ENCODE measurements at places on chromosomes 5 and 9. TPM values are rescaled to one million over a fixed set of nuclear protein-coding genes. Genes with fewer than 3 reads are reported as not detected.

DNA sequence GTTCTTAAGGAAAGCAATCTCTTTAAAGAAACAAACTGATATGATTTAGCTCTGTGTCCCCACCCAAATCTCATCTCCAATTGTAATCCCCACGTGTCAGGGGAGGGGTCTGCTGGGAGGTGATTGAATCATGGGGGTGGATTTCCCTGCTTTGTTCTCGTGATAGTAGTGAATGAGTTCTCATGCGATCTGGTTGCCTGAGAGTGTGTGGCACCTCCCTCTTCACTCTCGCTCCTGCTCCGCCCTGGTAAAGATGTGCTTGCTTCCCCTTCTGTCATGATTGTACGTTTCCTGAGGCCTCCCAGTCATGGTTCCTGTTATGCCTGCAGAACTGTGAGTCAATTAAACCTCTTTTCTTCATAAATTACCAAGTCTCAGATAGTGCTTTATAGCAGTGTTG, 412.7 kb upstream of the SMC2 start:
- H3K27ac ChIP-seq: no peak overlapping the region
- no peak overlapping the region for H3K4me3 ChIP-seq
- no peaks in the 10 kb centered on the region for H3K4me1 ChIP-seq
- no peaks in the 10 kb centered on the region for H3K36me3 ChIP-seq
- DNase-seq: no peak
- H3K27me3 ChIP-seq: no peaks in the 10 kb centered on the region

GRCh38 chr5:141476132-141476911, 556 bp downstream of the PCDHGC3 start:
- H3K4me1 ChIP-seq: no peaks in the 10 kb centered on the region
- peak overlapping the region; percentile 28 for H3K27ac ChIP-seq
- no peaks in the 10 kb centered on the region for H3K27me3 ChIP-seq
- H3K4me3 ChIP-seq: peak overlapping the region; percentile 47

DNA sequence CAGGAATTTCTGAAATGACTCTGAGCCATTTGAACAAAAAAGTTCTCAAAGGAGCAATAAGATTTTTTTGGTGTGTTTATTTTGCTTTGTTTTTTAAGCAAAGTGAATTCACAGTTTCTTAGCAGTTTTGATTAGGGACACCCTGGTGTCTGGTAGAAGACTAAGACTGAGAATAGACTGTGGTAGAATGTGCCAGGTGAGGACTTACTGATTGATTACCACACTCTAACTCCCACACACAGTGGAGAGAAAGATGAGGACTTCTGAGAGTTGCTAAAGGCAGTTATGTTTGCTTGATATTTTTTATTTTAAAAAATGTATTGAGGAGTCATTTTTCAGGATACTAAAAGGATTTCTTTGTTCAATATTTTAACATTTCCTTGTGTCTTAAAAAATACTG, 175.1 kb downstream of the CD180 start:
- no peaks in the 10 kb centered on the region for H3K27me3 ChIP-seq
- no peaks in the 10 kb centered on the region for H3K36me3 ChIP-seq
- no peak overlapping the region for H3K4me3 ChIP-seq
- H3K4me1 ChIP-seq: peaks cover 11% of the 10 kb centered on the region
- no peak overlapping the region for H3K27ac ChIP-seq
- no peak for DNase-seq

DNA sequence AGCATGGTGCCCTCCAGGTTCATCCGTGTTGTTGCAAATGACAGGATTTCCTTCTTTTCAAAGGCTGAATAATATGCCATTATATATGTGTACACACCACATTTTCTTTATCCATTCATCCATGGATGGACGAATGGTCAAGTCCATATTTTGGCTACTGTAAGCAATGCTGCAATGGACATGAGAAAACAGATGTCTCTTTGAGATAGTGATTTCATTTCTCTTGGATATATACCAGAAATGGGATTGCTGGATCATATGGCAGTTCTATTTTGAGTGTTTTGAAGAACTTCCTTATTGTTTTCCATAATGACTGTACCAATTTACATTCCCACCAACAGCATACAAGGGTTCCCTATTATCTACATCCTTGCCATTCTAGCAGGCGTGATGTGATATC, 67.9 kb downstream of the TEK start:
- H3K4me3 ChIP-seq: no peak overlapping the region
- DNase-seq: no peak
- no peaks in the 10 kb centered on the region for H3K27me3 ChIP-seq
- no peaks in the 10 kb centered on the region for H3K36me3 ChIP-seq

DNA sequence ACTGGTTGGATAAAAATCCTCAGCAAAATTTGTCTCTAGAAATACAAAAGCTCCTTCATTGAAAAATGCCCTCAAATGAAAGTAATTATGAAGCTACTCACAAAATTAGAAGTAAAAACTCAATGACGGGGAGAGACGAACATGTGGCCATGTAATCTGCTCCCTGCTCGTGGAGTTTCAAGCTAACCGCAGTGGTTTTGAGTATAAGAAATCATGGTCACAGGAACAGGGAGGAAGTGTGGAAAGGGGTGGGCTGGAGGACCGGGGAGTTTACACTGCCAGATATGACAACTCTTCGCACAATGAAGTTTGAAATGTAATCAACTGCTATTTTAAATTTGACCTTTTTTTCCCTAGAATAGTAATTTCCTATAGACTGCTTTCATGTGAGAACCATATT, 765.4 kb upstream of the DMAC1 start:
- no peak for DNase-seq
- H3K36me3 ChIP-seq: no peaks in the 10 kb centered on the region
- H3K27ac ChIP-seq: no peak overlapping the region
- H3K27me3 ChIP-seq: no peaks in the 10 kb centered on the region

DNA sequence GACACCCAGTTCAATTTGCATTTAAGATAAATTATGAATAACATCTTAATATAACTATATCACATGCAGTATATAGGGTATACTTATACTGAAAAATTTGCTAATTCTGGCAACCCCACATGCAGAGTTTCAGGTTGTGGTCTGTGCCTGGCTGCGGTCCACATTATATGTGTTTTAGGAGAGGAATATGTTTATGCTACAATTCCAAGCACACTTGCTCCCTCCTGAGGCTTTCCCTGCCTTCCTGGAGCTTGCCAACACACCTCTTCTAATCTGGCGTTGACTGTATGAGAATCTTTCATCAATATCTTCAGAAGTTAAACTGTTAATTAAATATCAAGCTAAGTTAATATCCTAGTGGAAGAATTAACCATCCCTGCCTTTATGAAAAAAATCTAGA, 45.2 kb downstream of the SEMA5A start:
- DNase-seq: no peak
- H3K4me3 ChIP-seq: no peak overlapping the region
- H3K4me1 ChIP-seq: peaks cover 3% of the 10 kb centered on the region
- no peaks in the 10 kb centered on the region for H3K27me3 ChIP-seq
- no peaks in the 10 kb centered on the region for H3K36me3 ChIP-seq
- no peak overlapping the region for H3K27ac ChIP-seq

DNA sequence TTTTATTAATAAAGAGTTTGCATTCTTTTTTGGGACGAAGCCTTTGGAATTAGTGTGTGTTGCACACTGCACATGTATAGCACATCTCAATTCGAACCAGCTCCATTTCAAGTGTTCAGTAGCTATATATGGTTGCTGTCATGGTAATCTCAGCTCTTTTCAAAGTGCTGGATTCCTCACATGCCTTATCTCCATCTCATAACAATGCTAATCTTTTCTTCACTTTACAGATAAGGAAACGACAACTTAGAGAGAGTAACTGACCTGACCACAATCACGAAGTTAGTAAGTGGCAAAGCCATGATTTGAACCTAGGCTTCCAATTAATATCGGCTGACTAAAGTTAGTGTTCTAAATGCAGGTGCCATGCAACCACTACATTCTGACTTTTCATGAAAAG, 204.8 kb upstream of the RASEF start:
- no peaks in the 10 kb centered on the region for H3K27me3 ChIP-seq
- no peaks in the 10 kb centered on the region for H3K36me3 ChIP-seq
- no peak for DNase-seq
- H3K4me1 ChIP-seq: no peaks in the 10 kb centered on the region
- H3K4me3 ChIP-seq: no peak overlapping the region

DNA sequence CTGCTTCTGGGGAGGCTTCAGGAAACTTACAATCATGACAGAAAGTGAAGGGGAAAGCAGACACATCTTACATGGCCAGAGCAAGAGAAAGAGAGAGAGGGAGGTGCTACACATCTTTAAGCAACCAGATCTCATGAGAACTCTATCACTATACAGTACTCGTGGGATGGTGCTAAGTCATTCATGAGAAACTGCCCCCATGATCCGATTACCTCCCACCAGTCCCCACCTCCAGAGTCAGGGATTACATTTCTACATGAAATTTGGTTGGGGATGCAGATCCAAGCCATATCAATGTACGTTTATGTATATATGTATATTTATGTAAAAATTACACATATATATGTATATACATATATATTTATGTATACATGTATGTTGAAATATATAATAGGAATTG, 54.4 kb upstream of the CCDC112 start:
- no peaks in the 10 kb centered on the region for H3K27me3 ChIP-seq
- no peak overlapping the region for H3K4me3 ChIP-seq
- no peak for DNase-seq
- H3K27ac ChIP-seq: no peak overlapping the region
- no peaks in the 10 kb centered on the region for H3K36me3 ChIP-seq

- H3K4me1 ChIP-seq: no peaks in the 10 kb centered on the region
- no peaks in the 10 kb centered on the region for H3K27me3 ChIP-seq
- H3K36me3 ChIP-seq: no peaks in the 10 kb centered on the region
Measured at GRCh38 chr5:120808135-120808534, 344.0 kb downstream of the PRR16 start.

DNA sequence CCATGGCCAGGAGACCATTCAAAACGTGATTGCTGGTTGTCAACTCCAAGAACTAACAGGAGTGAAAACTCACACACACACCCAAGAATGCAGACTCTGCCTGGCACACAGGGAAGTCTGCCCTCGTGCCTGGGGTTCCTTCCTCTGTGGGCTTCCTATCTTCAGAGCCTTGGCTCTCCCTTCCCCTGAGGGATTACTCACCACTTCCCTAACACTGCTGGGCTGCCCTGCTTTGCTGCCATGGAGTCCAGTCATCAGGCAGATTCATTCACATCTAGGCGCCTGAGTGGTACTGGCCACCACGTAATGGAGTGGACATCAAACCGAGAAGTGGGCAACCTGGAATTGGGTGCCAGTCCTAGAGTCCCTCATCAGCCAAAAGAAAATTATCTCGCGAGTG, 76.4 kb upstream of the PRSS3 start:
- no peak overlapping the region for H3K4me3 ChIP-seq
- no peak overlapping the region for H3K27ac ChIP-seq
- H3K4me1 ChIP-seq: no peaks in the 10 kb centered on the region
- H3K27me3 ChIP-seq: no peaks in the 10 kb centered on the region
- no peaks in the 10 kb centered on the region for H3K36me3 ChIP-seq

DNA sequence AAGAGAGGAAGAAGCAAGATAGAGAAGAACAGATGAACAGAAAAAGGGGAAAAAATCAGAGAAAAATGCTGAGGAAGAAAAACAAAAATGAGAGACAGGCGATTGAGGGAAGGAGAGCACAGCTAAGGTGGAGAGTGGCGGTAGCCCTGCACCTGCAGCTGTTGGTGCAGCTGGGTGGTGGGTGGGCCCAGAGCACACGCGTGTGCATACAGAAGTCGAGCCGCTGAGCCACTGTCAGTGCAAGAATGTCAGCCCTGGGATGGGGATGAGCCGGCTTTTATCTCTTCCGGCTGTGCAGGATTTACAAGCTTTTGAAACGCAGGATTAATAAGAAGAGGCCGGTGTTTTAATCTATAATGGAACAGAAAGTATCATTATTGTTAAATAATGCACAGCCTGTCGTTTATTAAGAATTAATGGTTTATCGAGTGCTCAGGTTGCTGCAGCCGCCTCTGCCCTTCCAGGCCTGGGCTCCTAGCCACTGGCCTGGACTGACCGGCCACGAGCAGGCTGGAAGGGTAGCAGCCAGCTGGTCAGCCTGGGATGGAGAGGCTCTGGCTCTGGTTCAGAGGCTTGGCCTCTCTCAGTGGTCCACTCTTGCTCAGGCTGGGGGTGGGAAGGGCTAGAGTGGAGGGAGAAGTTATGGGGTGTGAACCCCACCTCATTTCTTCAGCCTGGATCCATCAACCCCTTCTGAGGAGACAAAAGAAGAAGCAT, 68.7 kb downstream of the PCDH1 start:
- no peak overlapping the region for H3K4me3 ChIP-seq
- peak; percentile 31 for DNase-seq
- no peaks in the 10 kb centered on the region for H3K4me1 ChIP-seq
- H3K27me3 ChIP-seq: no peaks in the 10 kb centered on the region

GRCh38 chr5:90111364-90112032, 298.1 kb downstream of the CETN3 start:
- no peak overlapping the region for H3K4me3 ChIP-seq
- no peak for DNase-seq
- no peaks in the 10 kb centered on the region for H3K27me3 ChIP-seq
- H3K36me3 ChIP-seq: no peaks in the 10 kb centered on the region

DNA sequence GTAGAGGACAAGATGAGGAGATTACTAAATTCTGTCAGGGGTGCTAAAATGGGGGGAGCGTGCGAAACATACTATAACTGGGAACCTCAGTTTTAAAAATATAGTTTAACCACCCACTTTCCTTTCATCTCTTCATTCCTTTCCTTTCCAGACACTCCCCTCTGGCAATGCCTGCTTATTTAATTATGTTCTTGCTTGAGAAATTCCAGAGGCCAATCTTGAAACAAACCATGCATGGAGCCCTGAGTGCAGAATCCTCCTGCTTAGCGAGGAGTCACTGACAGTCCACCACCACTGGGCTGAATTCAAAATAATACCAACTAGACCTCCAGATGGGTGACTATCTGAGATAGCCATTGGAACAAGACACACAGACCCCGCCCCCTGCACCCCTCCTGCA, 29.7 kb upstream of the C9orf72 start:
- H3K36me3 ChIP-seq: no peaks in the 10 kb centered on the region
- H3K4me1 ChIP-seq: no peaks in the 10 kb centered on the region
- no peak overlapping the region for H3K27ac ChIP-seq
- no peak for DNase-seq
- H3K4me3 ChIP-seq: no peak overlapping the region

GRCh38 chr9:77005216-77005615, 14.2 kb upstream of the FOXB2 start:
- no peaks in the 10 kb centered on the region for H3K4me1 ChIP-seq
- H3K27ac ChIP-seq: no peak overlapping the region
- H3K36me3 ChIP-seq: no peaks in the 10 kb centered on the region
- no peak for DNase-seq
- no peaks in the 10 kb centered on the region for H3K27me3 ChIP-seq

The PCDHB2 gene
- total RNA-seq: 3.1 TPM

The NKD2 gene
- 2.8 TPM for total RNA-seq

The PCDHGA4 gene
- 7.1 TPM for total RNA-seq

The TMEM215 gene
- not detected for total RNA-seq

The SAPCD2 gene
- 0.60 TPM for total RNA-seq

The SEMA6A gene
- total RNA-seq: 19.8 TPM

The CCIN gene
- 0.68 TPM for total RNA-seq

The MZB1 gene
- 3.9 TPM for total RNA-seq

The PCDHGA9 gene
- total RNA-seq: 8.2 TPM

The DMRT2 gene
- total RNA-seq: 0.69 TPM

The PCDHA8 gene
- 0.16 TPM for total RNA-seq
